Left renal cortex interstitium (tissue), 4 donors: ENCODE measurements at places on chromosomes 7 and 10. TPM values are rescaled to one million over a fixed set of nuclear protein-coding genes. Genes with fewer than 3 reads are reported as not detected.

WNT8B gene
- polyA plus RNA-seq: 0.99 TPM

DOCK1 gene
- polyA plus RNA-seq: 68.2 TPM

CNOT4 gene
- polyA plus RNA-seq: 35.7 TPM

TMEM176A gene
- 90.3 TPM for polyA plus RNA-seq

STK32C gene
- polyA plus RNA-seq: 11.2 TPM

MUC12 gene
- polyA plus RNA-seq: 0.18 TPM

LAMB4 gene
- 3.1 TPM for polyA plus RNA-seq

HMX3 gene
- polyA plus RNA-seq: not detected

CYP26C1 gene
- polyA plus RNA-seq: 0.05 TPM

DNA sequence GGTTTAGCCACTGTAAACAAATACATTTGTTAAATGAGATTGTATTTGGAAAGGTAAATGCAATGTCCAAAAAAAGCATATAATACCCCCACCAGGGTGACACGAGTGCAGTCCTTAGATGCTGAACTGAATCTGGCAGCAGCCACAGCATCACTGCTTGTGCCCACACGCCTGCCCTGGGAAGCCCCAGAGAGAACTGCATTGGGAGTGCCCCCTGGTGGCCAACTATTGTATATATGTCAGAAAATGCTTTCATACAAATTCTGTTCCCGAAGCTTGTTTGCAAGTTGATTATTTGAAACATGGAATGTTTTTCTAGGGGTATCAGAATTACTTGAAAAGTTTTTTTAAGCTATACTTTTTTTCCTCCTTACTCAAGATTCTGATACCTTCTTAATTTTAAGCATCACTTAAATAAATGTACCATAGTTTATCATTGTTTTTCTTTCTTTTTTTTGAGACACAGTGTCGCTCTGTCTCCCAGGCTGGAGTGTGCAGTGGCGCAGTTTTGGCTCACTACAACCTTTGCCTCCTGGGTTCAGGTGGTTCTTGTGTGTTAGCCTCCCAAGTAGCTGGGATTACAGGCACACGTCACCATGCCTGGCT lies 50.1 kb downstream of the LANCL2 start:
- peak; percentile 62 for DNase-seq

GRCh38 chr7:110534241-110534931 lies 556.5 kb upstream of the LRRN3 start:
- no peak for DNase-seq

DNA sequence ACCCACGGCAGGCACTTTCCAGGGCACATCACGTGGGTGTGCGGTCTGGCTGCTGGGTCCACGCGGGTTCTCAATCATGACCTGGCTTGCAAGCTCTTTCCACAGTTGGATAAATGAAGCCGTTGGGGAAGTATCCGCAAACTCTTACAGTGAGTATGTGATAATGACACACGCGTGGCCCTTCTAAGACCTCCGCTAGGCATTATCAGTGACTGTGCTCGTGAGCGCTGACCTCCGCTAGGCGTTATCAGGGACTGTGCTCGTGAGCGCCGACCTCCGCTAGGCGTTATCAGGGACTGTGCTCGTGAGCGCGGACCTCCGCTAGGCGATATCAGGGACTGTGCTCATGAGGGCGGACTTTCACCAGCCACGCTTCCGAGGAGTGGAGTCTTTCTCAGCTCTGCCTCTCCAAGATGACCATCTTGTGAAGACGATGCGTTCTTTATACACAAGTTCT lies 107.0 kb downstream of the WDR37 start:
- no peak for DNase-seq

- no peak for DNase-seq
These were observed 62.3 kb downstream of the LAMB4 start for GRCh38 chr7:108067844-108068243.

DNA sequence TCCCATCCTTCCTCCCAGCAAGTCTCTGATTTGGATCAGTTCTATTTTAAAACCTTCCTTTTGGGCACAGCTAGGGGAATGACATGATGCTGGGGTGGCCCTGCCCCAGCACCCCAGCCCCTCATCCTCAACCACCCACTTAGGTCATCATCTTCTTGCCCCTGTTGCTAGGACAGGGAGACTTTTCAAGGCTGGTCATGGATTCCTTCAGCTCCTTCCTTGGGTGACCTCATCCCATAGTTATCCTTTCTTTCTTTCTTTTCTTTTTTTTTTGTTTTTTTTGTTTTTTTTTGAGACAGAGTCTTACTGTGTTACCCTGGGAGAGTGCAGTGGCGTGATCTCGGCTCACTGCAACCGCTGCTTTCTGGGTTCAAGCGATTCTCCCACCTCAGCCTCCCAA lies 127.2 kb downstream of the WDFY4 start:
- DNase-seq: no peak

DNA sequence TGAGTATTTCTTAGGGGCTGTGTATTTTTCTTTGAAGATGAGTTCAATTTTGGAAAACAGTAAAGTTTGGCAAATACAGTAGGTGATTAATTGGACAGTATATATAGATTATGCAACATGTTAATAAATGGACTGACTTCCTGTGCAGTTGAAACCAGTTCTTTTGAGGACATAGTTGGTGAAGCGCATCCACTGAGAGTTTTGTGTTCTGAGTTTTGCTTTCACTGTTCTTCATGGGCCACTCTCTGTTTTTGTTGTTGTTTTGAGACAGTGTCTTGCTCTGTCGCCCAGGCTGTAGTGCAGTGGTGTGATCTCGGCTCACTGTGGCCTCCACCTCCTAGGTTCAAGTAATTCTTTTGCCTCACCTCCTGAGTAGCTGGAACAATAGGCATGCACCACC lies 109.0 kb downstream of the SDHAF3 start:
- no peak for DNase-seq

DNA sequence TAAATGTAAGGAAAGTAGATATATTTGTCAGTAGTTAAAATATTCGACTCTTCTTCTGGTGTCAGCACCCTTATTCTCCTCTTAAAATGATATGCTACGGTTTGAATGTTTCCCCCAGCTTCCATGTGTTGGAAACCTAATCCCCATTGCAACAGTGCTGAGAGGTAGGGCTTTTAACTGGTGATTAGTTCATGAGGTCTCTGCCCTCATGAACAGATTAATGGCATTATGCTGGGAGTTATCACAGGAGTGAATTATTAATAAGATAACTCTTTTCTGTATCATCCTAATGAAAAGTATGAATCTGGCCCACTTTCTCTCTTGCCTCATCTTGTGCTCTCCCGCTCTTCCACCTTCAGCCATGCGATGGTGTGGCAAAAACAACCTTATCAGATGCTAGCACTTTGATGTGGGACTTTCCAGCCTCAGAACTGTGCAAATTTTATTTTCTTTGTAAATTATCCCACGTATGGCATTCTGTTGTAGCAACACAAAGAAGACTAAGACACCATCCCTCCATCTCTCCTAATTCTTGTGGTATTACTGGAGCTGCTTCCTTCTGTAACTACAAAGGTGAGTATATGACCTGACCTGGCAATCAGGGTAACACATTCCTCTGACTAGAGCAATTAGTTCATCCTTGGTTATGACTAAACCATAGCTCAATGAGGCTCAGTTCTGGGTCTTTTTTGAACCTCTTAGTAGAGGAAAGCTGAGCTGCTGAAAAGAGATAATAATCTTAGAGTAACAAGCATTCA lies 171.1 kb upstream of the TMEM196 start:
- no peak for DNase-seq

DNA sequence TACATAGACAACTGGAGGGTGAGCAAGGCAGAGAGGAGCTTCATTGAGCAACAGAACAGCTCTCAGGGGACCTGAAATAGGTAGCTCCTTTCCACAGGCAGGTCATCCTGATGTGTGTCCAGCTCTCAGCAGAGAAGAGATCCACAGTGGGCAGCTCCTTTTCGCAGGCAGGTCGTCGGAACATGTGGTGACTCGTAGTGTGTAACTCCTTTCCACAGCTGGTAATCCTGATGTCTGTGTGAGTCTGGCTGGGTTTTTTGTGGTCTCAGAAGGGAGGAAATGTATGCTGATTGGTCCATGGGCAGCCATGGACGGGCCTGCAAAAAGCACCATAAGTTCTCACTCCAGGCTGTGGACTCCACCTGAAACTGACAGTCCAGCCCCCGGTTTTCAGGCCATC lies 24.4 kb upstream of the TES start:
- DNase-seq: no peak

DNA sequence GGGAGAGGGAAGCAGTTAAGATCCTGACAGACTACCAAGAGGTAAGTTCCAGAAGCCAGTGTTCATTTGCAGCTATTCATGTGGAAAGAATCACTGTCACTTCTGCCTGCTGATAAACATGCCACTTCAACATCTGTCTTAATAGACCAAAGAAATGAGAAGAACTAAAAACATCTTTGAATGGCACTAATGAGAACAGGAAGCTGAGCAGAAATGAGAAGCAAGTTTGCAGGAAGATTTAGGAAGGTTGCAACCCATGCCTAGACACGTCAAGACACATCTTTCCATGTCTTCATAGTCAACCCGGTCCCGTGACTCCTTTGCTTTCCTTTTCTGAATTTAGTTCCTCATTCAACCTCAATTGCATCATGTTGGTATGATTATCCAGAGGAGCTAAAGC lies 180.0 kb downstream of the PDE1C start:
- no peak for DNase-seq

- DNase-seq: no peak
These were observed 515.3 kb upstream of the FOXK1 start for GRCh38 chr7:4166807-4167206.

DNA sequence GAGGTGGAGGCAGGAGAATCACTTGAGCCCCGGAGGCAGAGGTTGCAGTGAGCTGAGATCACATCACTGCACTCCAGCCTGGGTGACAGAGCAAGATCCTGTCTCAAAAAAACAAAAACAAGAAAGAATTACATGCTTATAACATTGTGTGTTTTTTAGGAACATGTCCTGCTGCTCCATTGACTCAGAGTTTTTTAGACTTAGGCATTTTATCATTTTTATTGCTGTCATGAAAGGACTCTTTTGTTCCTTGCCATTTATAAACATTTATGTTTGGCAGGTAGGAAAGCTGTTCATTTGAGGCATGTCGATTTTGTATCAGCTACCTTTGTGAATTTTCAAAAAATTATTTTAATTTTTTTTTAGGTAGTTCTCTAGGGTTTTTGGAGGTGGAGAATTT lies 20.3 kb downstream of the COL26A1 start:
- no peak for DNase-seq

DNA sequence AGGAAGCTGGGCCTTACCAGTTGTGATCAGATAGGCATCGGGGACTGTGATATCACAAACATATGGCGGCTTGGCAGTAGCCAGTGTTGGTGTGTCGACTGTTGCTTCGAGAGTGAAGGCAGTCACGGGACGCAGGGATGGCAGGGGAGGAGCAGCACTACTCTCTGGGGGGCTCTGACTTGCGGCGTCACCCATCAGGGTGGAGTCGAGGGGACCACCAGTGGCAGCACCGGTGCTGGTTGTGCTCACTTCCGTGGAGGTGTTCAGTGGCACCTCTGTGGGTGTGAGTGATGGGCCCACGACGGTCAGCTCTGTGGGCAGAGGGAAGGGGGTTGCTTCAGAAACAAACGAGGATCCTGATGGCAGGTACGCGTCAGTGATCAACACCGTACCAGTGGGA lies 64.5 kb downstream of the KIAA1549 start:
- DNase-seq: no peak

DNA sequence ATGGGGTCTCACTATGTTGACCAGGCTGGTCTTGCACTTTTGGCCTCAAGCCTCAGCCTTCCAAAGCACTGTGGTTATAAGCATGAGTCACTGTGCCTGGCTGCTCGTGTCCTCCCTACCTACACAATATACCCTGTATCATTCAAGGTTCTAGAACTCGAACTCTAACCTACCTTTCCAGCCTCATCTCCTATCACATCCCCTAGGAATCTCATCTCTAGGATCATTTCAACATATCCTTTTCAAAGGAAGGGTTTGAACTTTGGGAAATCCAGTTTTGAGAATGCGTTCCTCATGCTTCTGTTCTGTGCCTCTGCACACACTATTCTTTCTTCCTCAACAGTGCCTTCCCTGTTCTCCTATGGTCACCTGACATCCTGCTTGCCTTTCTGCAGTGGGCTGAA lies 87.8 kb upstream of the RHEB start:
- no peak for DNase-seq

- no peak for DNase-seq
These were observed 22.7 kb downstream of the INPP5A start for GRCh38 chr10:132560241-132560731.

DNA sequence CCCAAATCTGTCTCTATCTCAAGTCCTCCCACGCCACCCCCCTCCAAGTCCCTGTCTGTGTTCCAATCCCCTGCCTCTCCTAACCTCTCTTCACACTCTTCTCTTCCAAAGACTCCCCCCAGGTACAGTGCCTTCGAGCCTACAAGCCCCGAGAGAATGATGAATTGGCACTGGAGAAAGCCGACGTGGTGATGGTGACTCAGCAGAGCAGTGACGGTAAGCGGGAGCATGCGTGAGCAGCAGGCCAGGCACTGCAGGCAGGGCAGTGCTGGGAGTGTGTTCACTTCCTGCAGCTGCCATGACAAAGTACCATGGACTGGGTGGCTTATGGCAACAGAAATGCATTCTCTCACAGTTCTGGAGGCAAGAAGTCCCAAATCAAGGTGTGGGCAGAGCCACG lies 23.4 kb downstream of the ARHGEF5 start:
- DNase-seq: no peak

- DNase-seq: no peak
These were observed 110.6 kb downstream of the OAT start for GRCh38 chr10:124308056-124308645.

- DNase-seq: no peak
These were observed 20.6 kb upstream of the SLC13A1 start for GRCh38 chr7:123220396-123220795.

- DNase-seq: no peak
These were observed 202.7 kb downstream of the DIP2C start for GRCh38 chr10:486666-487322.
